ENCODE measurements at places on chromosomes 7 and 10. TPM values are rescaled to one million over a fixed set of nuclear protein-coding genes. Genes with fewer than 3 reads are reported as not detected.

DNA sequence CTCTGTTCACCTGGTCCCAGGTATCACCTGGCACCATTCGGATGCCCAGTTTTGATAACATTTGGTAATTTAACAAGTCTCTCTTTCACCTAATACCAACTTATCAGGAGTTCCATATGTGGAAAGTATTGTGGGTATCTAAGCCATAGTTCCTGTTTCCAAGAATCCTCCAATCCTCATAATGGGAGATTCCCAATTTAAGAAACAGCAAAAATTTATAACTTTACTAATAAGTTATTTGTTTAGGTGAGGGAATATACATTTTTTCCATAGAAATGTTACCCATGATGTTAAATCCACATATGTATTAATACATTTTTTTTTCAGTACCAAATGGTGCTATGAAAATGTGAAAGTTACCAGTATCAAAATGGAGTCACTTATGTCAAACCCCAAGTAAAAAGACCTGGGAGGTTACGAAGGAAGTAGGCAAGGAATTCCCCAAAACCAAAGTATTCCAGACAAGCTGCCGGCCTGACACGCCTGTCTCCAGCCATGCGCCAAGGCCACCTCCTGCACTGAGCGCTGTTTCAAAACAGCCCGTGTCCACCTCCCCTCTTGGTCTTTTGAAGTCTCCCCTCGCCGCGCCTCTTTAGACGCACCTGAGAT, 44.8 kb downstream of the PRKCQ start:
- ATAC-seq: no peak

GRID1 gene
- total RNA-seq: 1.2 TPM

DNA sequence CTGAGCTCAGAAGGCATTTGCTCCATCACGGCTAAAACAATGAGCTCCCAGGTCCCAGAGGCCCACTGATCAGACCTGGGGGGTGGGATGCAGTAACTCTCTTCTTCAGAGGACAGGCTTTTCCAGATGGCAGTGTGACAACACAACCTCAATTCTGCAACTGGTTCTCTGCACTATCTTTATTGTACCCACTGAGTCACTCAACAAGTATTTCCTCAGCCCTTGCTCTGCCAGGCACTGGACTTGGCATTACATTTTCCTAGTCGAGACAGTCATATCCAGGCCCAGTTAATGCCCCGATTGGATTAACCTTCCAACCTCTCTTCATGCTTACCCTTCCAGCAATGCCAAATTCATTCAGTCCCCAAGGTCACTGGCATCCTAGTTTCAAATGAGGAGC, 72.6 kb downstream of the JAZF1 start:
- ATAC-seq: no peak

TRPV5 gene
- not detected for total RNA-seq

GRCh38 chr7:15498465-15498864, 63.4 kb downstream of the AGMO start:
- ATAC-seq: no peak

- ATAC-seq: no peak
These were observed 206.7 kb upstream of the PLXNA4 start for GRCh38 chr7:132782777-132783640.

CLIP2 gene
- total RNA-seq: 23.0 TPM

ITGA8 gene
- total RNA-seq: 42.3 TPM

GRCh38 chr7:55483046-55483445, 89.3 kb downstream of the VOPP1 start:
- ATAC-seq: no peak

NACAD gene
- total RNA-seq: 7.0 TPM

AKR1C2 gene
- total RNA-seq: 16.7 TPM

DNA sequence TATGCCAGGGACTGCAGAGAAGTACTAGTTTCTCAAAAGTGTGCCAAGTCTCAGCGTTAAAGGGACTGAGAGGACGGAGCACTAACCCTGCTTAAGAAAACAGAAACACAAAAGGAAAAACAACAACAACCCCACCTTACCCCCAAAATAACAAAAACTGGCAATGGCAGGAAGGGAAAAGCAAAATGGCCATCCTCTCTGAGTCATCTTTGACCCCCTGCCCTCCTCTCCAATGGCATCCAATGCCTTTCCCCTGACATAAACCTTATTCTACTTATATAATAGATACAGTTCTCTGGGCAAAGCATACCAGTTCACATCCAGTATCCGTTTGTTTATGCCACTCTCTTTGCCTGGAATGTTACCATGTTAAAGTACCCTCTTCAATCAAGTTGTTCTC, 1.6 kb downstream of the POLR1F start:
- ATAC-seq: no peak

CLEC2L gene
- not detected for total RNA-seq

All from gastroesophageal sphincter (tissue), 4 donors.